ENCODE measurements at places on chromosomes 6 and 20.

GRCh38 chr6:4320860-4321259, 185.5 kb upstream of the ECI2 start:
- DNase-seq: no peak

GRCh38 chr6:19925533-19925932, 88.4 kb downstream of the ID4 start:
- DNase-seq: no peak

GRCh38 chr20:31914170-31914569, 37.7 kb downstream of the PDRG1 start:
- DNase-seq: no peak

GRCh38 chr6:13175087-13175486, 153.2 kb downstream of the TBC1D7 start:
- no peak for DNase-seq

- no peak for DNase-seq
Measured at GRCh38 chr6:38091613-38092012, 272.1 kb downstream of the ZFAND3 start.

DNA sequence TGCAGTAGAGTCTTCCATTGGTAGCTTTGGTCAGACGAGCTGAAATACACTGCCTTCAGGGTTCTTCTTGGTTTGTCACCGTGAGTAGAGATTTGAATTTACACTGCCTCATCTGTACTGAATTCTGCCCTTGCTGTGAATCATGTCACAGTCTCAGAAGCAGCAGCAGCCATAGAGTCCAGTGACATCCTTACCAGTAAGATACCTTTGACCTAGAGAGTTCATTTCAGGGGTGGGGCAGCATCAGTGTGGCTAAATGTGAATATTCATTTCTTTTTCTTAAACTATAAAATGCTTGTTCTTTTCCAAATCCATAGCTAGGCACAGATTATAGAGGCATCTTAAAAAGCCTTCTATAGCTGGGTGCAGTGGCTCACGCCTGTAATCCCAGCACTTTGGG, 150.8 kb upstream of the AKAP12 start:
- no peak for DNase-seq

DNA sequence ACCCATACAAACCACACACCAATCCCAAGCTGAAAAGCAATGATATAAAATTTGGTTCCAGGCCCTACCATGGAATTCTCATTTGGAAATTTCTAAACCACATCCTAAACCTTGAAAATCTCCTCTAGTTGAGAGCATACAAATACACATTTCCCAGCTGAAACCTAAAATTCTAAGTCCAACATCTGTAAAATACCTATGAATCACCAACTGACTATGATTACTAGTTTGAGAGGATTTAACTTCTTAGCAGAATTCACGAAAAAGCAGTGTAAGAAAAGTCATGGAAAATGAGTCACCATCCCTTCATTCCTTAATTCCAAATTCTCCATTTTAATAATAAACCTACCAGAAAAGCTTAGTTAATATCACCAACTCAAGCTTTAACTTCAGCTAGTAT, 15.4 kb downstream of the RANBP9 start:
- no peak for DNase-seq

DNA sequence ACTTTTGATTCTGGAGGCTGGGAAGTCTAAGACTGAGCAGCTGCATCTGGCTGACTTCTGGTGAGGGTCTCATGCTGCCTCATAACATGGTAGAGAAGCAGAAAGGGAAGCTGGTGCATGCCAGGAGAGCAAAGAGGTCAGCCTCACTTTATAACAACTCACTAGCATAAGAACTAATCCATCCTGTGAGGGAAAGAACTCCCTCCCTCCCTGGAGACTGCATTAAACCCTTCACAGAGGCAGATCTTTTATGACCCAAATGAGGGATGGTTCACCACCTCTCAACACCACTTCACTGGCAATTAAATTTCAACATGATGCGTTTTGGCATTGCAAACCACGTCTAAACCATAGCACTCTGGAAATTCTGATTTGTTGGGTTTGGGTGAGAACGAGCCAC, 33.9 kb downstream of the STXBP5 start:
- no peak for DNase-seq

DNA sequence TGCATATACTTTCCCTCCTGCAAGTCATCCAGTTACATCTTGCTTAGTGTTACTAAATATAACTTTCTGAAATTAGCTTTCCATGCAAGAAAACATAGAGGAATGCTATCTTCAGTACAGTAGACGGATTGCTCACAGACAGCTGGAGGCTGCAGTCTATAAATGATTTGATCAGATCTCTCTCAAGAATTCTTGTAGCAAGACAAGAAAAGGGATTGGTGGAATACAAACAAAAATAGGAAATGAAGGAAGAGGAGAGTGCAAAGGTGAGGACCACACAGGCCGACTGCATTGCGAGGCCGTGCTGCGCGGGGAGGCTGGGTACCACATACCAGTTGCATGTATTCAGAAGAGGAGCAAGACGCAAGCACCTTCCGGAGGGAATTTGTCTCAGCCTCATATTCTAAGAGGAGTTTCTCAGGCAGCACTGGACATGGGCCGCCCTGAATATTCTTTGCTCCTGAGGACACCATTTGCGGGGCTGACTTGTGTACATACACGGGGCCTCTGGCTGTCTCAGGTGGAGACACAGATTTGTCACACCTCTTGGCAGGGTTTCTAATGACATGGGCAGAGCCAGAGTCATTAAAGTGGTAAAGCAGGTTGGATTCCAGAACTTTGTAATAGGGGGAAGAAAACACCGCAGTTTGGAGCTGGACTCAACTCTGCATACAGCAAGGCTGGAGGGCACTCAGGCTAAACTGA, 22.7 kb upstream of the KIF25 start:
- no peak for DNase-seq

DNA sequence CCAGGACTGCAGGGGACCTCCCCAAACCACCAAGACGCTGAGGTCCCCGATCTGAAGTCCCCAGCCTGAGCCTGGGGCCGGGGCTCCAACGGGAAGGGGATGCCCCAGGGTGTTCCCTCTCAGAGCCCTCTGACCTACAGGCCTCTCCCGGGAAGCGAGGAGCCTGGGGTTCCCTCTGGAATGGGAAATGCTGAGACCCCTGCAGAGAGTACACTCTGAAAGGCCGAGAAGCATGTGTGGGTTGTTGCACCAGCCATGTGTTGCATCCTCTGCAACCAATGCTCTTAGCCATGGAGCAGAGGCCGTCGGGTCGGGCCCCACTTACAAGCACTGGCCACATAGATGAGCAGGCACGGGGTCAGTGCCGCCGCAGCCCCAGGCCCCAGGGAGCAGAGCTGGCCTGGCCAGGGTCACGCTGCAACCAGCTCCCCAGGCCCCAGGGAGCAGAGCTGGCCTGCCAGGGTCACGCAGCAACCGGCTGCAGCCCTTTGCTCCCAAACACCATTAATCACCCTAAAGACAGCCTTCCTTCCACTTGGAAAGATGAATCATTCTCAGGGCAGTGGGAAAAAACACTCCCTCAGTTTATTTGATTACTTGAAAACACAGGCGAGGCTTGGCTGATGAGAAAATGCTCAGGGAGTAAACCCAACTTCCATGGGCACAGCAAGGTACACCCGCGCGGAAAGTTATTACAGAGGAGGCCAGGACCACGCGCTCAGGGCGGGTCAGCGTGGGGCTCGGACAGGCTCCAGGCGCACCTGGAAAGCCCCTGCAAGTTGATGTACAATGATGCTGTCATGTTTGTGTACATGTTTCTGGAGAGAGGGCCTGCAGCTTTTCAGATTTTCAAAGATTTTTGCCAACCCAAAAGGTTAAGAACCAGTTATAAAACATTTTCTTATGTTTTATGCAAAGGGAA, 78.0 kb upstream of the AFDN start:
- DNase-seq: no peak

DNA sequence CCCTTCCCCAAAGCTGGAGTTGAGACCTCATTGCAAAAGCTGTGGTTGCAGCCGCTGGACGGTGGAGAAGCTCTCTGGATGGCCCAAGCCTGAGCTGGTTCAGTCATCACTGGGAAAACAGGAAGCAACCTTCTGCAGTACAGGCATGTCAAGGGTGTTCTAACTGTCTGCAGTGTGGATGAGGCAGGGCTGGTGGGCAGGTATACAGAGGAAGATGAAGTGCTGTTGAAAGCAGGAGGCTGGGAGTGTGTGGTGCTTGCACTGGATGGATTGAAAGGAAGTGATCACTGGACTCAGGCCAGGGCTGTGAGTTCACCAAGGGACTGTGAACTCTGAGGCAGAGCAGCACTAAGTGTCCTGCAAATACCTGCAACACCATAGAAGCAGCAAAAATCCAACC, 89.0 kb upstream of the NOX3 start:
- no peak for DNase-seq

GRCh38 chr6:133701633-133702331, 187.1 kb upstream of the TCF21 start:
- no peak for DNase-seq

DNA sequence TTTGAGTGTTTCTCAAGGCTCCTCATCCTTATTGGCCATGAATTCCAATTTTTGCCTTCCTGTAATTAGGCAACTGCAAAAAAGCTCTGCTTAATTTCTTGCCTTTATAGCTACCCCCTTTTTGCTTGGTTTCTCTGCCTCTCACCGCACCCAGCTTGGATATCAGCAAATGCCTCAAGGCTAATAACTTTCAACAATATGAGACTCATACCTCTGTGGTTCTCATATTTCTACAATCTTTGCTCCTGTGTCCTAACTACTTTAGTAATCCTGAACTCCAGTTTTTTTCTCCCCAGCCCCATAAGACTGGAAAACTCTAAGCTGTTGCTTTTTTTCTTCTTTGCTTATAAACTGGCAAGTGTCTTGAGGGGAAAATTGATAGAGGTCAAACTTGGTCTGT, 88.8 kb downstream of the EYA2 start:
- no peak for DNase-seq

GRCh38 chr20:59996108-59996507, 37.9 kb downstream of the CDH26 start:
- no peak for DNase-seq

DNA sequence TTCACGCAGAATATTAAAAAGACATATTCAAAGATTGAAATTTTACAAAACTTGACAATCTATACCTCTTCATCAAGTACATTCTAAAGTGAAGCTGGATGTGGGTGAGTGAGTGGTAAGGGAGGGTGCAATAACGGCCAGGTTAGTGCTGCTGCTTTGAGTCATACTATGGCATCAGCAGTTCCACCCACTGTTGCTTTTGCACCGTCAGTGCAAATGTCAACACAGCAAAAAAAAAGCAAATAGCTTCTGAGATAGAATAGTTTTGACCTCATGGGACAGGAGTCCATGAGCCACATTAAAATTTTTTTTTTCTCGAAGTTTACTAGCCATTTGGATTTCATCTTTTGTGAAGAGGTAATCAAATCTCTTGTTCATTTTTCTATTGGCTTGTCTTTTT, 31.8 kb downstream of the PSMF1 start:
- no peak for DNase-seq

- no peak for DNase-seq
Measured at GRCh38 chr20:5863040-5863833, 87.1 kb downstream of the TRMT6 start.

DNA sequence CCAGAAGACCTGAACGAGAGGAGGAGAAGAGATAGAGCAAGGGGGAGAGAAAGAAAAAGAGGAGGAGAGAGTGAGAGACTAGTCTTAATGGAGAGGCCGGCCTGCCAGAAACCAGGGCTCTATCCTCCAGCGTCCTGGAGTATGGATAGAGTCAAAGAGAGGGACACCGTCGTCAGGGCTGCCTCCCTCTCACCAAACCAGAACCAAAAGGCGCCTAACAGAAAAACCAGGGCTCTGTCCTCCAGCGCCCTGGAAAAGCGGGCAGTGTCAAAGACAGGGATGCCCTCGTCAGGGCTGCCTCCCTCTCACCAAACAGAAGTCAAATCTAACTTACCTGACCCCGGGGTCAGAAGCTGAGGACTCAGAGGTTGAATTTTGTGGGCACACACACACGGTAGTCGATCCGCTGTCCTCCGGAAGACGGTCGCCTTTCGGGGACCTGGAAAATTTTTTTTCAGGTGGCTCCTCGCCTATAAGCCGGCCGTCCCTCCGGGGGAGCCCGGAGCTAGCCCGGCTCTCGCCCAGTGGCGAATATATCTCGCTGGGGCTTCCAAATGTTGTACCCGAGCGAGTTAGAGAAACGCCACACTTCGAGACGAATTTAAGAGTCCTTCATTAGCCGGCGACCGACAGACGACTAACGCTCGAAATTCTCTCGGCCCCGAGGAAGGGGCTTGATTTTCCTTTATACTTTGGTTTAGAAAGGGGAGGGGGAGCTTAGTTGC, 148.2 kb downstream of the TRIM27 start:
- no peak for DNase-seq

GRCh38 chr6:155040901-155041650, 46.0 kb downstream of the TIAM2 start:
- no peak for DNase-seq

DNA sequence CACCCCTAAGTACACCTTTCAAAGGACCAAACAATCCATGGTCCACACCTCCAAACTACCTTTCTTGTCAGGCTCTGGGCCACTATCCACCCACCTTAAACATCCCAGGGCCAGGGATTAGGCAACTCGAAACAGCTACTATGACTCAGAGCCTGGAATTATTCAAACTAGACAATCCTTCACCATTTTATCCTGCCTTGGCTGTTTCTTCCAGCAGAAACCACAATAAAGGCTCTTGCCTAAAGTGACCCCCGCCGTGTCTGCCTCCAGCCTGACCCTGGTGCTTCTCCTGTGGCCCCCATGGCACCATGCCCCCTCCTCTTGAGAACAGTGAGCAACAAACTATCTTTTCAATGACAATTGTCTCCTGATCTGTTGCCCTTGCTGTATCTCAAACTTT, 195.5 kb downstream of the EPM2A start:
- no peak for DNase-seq

GRCh38 chr20:36792422-36792821, 18.9 kb upstream of the DSN1 start:
- no peak for DNase-seq

- DNase-seq: no peak
Measured at GRCh38 chr6:28336284-28337120, 554 bp upstream of the ZSCAN31 start.

- no peak for DNase-seq
Measured at GRCh38 chr6:37884548-37884947, 65.0 kb downstream of the ZFAND3 start.

DNA sequence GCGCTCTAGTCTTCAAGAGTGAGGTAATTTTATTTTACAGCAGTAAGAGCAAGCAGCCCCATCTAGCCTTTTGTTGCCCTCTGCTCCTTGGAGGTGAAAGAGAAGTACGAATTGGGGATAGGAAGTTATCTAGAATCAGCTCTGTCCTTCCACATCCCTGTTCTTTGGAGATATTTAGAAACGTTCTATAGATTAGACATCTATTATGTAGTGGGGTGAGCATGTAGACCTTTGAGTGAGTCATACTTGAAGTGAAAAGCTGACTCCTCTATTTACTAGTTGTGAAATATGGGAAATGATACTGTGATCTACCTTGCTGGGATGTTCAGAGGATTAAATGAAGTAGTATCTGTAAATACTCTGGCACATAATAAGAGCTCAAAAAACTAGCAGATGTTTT, 36.0 kb upstream of the SLC35D3 start:
- DNase-seq: no peak

DNA sequence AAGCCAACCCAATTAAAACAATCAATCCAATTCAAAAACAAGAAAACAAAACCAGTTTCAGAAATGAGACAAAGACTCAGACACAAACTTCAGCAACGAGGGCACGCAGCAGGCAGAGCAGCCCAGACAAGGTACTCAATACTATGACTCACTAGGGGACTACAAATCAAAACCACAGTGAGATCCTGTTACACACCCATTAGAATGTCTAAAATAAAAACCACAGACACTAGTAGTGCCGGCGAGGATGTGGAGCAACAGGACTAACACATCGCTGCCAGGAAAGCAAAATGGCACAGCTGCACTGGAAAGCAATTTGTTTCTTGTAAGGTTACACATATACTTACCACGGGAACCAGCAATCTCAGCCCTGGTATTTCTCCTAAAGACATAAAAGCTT, 28.4 kb upstream of the MAS1L start:
- DNase-seq: no peak

All from stimulated activated CD8-positive, alpha-beta memory T cell treated with anti-CD3 and anti-CD28 coated beads, Interleukin-7, amount 100 ng/mL, for 1 hour (primary cell).